GM06990 (cell line): ENCODE measurements at places on chromosomes 5 and 9.

- no peak for DNase-seq
Observed at GRCh38 chr5:101424530-101425175, 521.6 kb upstream of the ST8SIA4 start.

DNA sequence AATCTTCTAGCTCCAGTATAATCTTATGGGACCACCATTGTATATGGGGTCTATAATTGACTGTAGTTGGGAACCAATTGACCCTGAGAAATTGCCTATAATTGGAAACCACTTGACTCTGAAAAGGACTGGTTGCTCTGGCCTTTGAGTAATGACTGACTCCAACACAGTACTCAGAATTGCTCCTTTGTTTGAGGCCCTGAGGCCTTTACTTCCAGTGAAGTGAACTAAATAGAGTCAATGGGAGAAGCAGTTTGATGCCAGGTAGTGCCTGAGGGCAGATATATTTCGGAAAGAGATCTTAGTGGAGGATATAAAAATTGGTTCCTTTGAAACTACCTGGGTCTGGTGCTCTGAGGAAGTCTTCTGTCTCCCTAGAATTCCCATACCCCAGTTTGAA, 16.0 kb upstream of the TMEM171 start:
- no peak for DNase-seq

DNA sequence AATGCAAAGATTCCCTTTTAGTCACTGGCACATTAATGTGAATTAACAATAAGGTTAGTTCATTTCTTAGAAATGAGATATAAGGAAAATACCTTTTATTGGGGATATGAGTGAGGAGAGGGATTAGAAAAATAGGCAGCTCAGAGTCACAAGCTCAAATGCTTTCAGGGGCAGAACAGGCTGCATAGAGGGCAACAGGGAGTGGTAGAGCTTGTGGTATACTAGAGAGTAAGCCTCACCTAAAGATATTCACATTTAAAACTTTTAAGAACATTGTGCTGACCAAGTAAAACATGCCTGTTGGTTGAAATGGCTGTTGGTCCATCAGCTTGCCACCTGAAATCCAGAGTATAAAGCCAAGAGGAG, 34.7 kb downstream of the ZNF474 start:
- DNase-seq, result no peak

- no peak for DNase-seq
Observed at GRCh38 chr5:35188031-35188457, 42.2 kb downstream of the PRLR start.

- DNase-seq, result no peak
Observed at GRCh38 chr5:68258531-68258930, 43.0 kb downstream of the PIK3R1 start.

DNA sequence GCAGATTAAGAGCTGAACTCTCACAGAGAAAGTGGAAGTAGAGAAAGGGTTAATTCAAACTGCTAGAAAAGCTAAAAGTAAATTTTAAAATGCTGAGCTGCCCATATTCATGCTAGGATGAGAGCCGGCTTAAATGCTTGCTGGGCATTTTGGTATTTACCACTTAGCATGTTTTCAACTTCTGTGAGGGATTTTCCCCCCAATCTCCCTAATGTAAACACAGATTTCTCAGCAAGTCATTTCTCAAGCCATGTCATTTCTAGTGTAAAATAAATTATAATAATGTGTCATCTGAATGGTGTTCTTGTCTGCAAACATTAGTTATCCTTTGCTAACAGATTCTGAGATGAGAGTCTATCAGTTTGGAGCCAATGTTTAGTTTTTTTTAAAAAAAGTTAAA, 22.3 kb downstream of the RPS23 start:
- no peak for DNase-seq

- DNase-seq, result no peak
Observed at GRCh38 chr9:35195683-35196082, 33.9 kb downstream of the UNC13B start.

- no peak for DNase-seq
Observed at GRCh38 chr5:107404595-107405374, 266.0 kb downstream of the EFNA5 start.

- no peak for DNase-seq
Observed at GRCh38 chr5:39369123-39369815, 5.0 kb upstream of the C9 start.
